ENCODE measurements at places on chromosomes 5 and 9.

DNA sequence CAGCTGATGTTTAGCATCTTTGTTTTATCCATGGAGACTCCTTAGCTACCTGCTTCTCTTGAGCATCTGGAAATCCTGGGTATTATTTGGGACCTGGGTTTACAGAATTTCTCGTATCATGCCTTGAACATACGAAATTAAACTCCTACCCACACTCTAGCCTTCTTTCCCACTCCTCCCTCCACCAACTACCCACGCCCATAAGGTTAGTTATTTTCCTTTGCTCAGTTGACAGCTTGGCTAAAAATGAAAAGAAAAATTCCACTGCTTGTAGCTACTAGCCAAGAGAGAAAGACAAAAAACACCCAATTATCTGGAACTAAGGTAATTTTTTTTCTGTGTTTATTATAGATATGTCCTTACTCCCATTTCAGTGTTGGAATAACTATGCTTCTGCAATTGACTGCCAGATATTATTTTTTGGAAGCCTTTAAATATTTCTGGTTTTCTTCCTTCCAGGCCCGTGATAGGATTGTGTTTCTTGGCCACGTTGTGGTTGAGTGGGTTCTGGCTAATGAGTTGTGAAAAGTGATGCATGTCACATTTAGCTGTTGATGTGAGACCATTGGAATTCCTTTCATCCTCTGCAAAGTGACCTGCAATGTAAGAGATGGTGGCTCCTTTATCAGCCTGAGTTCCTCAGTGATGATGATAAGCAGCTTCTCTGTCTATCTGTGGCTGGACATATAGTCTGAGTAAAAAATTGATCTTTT, 308.1 kb downstream of the LRRC70 start:
- DNase-seq = no peak

DNA sequence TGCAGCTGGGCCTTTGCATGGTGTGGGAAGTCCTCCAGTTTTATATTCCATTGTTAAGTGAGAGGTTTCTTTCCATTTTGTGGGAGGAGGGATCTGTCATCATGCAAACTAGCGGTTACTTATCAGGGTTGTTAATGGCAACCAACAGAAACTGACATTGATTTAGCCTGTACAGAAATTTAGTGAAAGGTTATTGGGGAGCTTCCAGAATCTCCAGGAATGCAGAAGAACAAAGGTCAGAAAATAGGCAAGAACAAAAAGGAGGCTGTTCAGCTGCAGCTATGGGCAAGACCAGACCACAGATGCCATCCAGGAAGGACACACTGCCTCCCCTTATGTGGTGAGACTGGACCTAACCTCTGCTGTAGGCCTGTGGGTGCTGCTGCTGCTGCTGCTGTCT, 395.8 kb downstream of the KDM4C start:
- DNase-seq = no peak

DNA sequence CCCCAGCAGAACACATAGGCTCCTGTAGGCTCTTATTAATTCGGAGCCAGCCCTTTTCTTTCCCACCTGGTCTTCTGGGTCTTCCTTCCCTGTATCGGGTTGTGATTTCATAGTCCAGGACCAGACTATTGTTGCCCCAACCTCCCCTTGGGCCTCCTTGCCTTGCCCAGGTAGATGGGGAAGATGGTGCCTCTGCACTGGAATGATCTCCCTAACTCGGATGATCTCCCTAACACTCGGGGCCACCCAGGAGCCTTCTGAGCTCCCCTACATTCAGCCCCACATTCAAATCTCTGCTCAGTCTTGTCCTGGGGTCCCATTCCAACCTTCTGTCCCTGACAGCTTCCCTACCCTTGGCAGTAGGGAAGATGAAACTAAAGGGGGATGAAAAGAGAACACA, 2.7 kb upstream of the IRF1 start:
- DNase-seq = no peak

DNA sequence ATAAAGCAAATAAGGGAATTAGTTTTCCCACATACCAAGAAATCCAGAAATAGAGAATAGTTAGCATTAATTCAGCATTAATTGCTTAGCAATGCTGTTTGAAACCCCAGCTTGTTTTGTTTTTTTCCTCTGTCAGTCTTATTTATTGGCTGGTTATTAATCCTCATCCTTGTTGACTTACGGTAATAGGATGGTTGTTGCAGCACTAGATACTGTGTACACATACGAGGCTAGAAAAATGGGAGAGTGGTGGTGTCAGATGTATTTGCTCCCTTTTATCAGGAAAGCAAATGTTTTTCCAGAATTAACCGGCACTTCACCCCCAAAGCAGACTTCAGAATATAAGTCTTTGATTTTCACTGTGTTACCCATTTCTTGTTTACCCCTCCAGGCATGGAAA, 60.4 kb downstream of the ERBIN start:
- DNase-seq = no peak

DNA sequence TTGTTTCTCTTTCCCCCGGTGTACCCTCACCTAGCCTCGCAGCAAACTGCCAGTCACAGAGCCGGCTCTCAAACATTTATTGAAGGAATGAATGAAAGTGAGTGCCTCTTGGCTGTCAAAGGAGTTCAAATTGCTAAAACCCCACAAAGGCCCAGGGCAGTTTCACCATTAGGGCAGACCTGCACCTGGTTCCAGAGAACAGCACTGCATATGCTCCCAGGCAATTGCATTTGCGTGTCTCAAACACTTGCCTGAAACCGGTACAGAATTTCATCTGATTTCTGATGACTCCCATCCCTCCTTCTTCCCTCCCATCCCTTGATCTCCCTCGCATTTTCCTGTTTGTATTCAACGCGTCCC, 165.6 kb upstream of the ZNF462 start:
- DNase-seq = no peak

GRCh38 chr9:91914404-91914803, 35.6 kb downstream of the ROR2 start:
- DNase-seq = no peak

GRCh38 chr5:127910307-127910956, 173.1 kb upstream of the SLC12A2 start:
- DNase-seq = no peak

DNA sequence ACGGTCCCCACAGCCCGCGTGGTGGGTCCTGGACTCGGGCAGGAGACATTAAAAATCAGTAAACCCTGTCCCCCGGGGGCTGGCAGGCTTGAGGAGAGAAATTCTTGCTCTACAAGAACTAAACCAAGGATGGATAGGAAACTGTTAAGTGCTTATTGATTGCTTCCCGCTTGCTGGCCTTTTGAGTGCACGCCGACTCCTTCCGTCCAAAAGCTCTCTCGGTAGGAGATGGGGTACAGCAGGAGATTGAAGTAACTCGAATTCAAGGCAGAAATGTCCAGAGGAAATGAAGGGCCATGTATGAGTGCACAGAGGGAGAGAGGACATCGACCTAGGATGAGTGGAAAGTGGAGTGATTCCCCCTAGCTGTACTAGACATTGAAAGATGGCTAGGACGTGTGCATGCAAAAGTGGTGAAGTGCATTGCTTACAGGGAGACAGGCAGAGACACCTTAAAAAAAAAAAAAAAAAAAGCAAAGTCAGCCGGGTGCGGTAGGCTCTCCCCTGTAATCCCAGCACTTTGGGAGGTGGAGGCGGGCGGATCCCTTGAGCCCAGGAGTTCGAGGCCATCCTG, 923 bp downstream of the RECK start:
- DNase-seq = no peak

GRCh38 chr9:20236676-20237075, 385.6 kb downstream of the MLLT3 start:
- DNase-seq = no peak

- no peak for DNase-seq
These were observed 32.8 kb upstream of the PITX1 start for GRCh38 chr5:135066781-135067180.

GRCh38 chr9:81902196-81902595, 26.0 kb upstream of the SPATA31D4 start:
- no peak for DNase-seq

- DNase-seq = no peak
These were observed 20.2 kb upstream of the CEP78 start for GRCh38 chr9:78215706-78216105.

GRCh38 chr5:11502783-11503182, 401.5 kb downstream of the CTNND2 start:
- no peak for DNase-seq

Measured in inflammatory macrophage treated with lipopolysaccharide for 4 hours (primary cell).